Uterine smooth muscle cell (primary cell): ENCODE measurements at places on chromosomes 2 and 18. TPM values are rescaled to one million over a fixed set of nuclear protein-coding genes. Genes with fewer than 3 reads are reported as not detected.

PRKAG3 gene
- total RNA-seq, result not detected in 2 replicates

CRYGD gene
- total RNA-seq, result not detected in 2 replicates

REG3A gene
- total RNA-seq, result not detected in 2 replicates

CNGA3 gene
- total RNA-seq, result not detected in 2 replicates

PXDN gene
- total RNA-seq, result 102 and 189 TPM in 2 replicates

TRIM43 gene
- total RNA-seq, result not detected in 2 replicates

CD226 gene
- 0.44 and 0.50 TPM in 2 replicates for total RNA-seq

POTEJ gene
- not detected in 2 replicates for total RNA-seq
